ENCODE measurements at places on chromosomes 13 and 19.
A peak's percentile ranks its signal among the peaks of the same experiment; 100 is the strongest.

DNA sequence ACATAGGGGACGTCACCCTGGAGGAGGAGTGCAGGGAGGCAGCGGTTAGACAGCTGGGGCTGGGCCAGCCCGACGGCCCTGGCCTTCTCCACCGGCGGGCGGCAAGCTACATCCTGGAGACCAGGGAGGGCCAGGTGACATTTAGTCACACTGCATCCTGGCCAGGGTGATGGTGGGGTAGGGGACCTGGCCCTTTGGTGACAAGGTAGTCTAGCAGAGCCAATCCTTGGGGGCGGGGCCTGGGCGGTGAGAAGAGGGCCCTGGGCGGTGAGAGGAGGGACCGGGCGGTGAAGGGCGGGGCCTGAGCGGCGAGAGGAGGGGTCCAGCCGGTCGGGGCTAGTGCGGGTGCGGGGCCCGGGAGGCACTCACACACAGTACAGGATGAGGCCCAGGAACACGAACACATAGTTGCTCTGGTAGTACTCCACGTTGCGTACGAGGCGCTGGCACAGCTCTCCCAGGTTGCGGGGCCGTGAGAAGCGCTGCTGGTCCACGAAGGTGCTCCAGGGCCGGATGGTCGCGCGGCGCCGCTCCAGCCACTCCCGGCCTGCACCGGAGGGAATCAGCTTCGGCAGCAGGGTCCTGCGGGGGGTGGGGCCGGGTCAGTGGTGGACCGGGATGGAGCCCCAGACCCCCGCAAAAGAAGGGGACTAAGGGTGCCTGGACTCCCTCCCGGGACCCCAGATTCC is 610 bp downstream of the RABAC1 start:
- peak; percentile 70 for DNase-seq

GRCh38 chr19:7558667-7559066 is 23.1 kb downstream of the PNPLA6 start:
- no peak for DNase-seq

DNA sequence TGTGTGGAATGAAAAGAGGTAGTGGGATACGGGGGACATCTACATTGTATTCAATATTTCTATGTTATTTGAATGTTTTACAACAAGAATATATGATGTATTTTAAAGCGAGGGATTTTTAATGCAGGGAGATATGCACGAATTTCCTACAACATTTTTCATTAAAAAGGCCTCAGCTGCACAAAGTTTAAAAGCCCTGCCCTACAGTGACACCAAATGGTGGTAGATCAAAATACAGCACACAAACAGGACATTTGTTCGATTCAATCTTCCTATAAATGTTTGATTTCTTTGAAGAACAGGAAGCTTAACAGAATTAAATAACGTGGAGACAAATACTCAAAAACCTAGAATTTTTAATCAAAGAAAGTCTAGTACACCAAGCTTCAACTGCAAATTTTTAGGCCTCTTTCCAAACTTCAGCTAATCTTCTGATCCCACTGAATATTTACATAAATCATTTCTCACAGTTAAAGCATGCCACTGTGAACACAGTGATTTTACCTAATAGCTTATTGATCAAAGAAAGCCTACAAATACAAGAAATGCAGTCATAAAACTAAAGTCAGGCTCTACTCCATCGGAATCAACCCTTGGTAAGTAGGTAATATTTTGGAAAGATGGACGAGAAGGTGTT is 257.2 kb downstream of the DIAPH3 start:
- no peak for DNase-seq

DNA sequence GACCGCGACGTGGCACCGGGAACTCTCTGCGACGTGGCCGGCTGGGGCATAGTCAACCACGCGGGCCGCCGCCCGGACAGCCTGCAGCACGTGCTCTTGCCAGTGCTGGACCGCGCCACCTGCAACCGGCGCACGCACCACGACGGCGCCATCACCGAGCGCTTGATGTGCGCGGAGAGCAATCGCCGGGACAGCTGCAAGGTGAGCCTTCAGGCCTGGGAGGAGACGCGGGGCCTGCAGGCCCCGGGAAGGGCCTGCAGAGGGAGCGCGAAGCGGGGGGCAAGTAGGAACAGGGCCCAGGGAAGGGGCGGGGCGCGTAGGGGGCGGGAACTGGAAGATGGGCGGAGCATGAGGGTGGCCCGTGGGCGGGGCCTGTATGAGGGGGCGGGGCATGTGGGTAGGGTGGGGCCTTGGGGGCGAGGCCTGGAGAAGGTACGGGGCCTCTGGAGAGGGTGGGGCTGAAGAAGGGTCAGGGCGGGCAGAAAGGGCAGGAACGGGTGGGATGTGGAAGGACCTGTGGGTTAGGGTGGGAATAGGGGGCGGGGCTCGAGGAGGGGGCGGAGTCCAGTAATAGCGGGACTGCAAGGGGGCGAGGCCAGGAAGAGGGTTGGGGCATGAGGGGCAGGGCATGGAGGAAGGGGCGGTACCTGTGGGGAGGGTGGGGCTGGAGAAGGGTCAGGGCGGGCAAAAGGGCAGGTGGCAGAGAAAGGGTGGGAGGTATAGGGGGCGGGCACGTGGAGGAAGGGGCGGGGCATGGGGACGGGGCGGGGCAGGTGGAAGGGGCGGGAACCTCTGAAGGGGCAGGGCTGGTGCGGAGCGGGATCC is 2.5 kb downstream of the CFD start:
- DNase-seq: peak; percentile 64

GRCh38 chr13:99041337-99041736 is 63.5 kb upstream of the DOCK9 start:
- DNase-seq: no peak

GRCh38 chr19:31611046-31611877 is 262.0 kb upstream of the TSHZ3 start:
- DNase-seq: no peak

DNA sequence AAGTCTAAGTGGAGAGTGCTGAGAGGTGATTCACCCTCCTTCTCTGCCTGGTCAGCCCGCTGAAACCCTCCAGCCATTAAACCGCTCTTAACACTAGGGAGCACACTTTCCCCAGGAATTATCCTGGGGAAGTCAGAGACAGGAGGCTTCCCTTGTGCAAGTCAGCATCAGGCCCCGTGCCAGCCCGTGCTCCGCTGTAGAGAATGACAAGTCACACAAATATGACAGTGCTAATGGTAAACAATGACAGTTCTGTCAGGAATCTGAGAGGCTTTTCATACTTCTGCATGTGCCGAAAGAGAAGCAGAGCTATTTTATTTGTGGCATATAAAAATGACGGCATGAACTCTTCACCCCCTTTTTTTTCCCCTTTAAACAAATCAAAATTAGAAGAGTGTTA is 816.9 kb upstream of the SLC10A2 start:
- no peak for DNase-seq

DNA sequence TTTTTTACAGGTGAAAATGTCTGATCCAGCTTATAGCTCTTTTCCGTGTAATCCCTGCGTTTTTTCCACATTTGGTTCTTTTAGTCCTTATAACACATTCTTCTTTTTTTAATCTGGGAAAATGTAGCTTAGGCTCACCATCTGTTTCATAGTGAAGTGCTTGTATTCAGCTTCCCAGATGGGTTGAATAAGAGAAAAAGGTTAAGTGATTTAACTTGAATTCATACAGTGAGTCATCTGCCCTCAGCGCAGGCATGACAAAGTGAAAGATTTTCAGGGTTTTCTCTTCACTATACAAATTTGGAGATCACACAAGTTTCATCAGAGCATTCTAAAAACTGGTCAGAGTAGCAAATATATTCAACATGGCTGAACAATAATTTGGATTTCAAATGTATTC is 224.8 kb downstream of the SPRY2 start:
- no peak for DNase-seq

GRCh38 chr13:21541271-21541670 is 62.7 kb downstream of the MICU2 start:
- no peak for DNase-seq

- no peak for DNase-seq
Observed at GRCh38 chr13:35888457-35888883, 242.7 kb downstream of the DCLK1 start.

- no peak for DNase-seq
Observed at GRCh38 chr13:48500652-48501197, 32.2 kb downstream of the RCBTB2 start.

GRCh38 chr19:18259893-18260292 is 14.4 kb downstream of the IQCN start:
- no peak for DNase-seq

All from T-helper 17 cell (primary cell).